SJSA1 (cell line): ENCODE measurements at places on chromosomes 7 and 10. TPM values are rescaled to one million over a fixed set of nuclear protein-coding genes. Genes with fewer than 3 reads are reported as not detected.
A peak's percentile ranks its signal among the peaks of the same experiment; 100 is the strongest.

SFMBT2 gene
- total RNA-seq, result 0.03 and 0.05 TPM in 2 replicates

FFAR4 gene
- total RNA-seq, result not detected in 2 replicates

PLEKHS1 gene
- 0.03 TPM in 1 of 2 replicates, not detected in the other for total RNA-seq

PLXDC2 gene
- total RNA-seq, result 0.38 and 0.66 TPM in 2 replicates

VAX1 gene
- not detected in 2 replicates for total RNA-seq

VPS37D gene
- total RNA-seq, result 1.0 and 1.8 TPM in 2 replicates

ITPRID1 gene
- not detected in 2 replicates for total RNA-seq

HECW1 gene
- 19.1 TPM in 2 replicates for total RNA-seq

TAS2R4 gene
- total RNA-seq, result 0.05 and 0.22 TPM in 2 replicates

CDK5 gene
- 23.7 and 29.3 TPM in 2 replicates for total RNA-seq

PPP1R17 gene
- total RNA-seq, result not detected in 2 replicates

SLC39A12 gene
- not detected in 2 replicates for total RNA-seq

GAD2 gene
- not detected in 2 replicates for total RNA-seq

VWA2 gene
- total RNA-seq, result not detected in 2 replicates

MLXIPL gene
- total RNA-seq, result not detected in 2 replicates

DNA sequence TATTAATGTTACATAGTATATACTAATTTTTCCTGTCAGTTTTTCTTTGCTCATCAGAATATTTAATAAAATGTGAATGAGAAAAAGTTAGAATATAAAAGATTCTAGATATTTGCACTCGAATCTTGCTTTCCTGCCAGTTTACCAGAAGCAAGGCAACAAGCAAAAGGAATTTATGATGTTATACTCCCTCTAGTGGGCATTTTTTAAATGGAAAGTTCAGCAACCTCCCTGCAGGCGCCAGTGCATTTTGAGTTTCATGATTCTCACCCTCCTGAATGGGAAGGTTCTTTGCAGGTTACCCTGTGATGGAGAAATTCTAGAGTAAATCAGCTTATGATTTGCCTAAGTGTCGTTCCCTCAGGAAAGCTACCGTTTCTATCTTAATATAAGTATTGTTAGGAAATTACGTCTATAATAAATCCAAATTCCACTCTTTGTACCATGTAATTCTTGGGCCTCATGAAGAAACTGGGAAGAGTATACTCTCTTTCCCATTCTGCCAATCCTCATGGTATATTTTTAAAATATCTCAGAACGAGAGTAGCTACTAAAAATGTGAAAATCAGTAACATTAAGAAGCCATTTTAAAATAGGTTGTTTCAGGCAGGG is 350.0 kb downstream of the CRPPA start:
- no peak for DNase-seq

- DNase-seq, result no peak
Observed at GRCh38 chr7:1297017-1297960, 64.6 kb downstream of the UNCX start.

DNA sequence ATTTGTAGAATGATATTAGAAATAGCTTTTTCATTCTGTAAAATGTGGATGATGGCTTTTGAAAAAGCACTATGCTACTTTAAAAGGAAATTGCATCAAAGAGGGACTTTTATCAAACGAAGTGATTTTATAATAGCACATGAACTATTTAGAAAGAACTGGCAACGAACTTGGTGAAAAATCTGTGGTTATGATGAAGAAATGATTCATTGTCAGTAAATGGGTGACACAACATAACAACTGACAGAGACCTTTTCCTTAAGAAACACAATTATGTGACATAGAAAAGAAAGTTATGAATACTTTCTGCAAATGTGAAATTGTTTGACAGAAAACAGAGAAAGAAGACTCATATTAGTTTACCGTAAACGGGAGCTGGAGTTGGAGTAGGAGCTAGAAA is 60.7 kb upstream of the LAMB4 start:
- no peak for DNase-seq

- no peak for DNase-seq
Observed at GRCh38 chr10:119355930-119356329, 148.6 kb downstream of the GRK5 start.

GRCh38 chr10:8444630-8445029 is 390.1 kb downstream of the GATA3 start:
- DNase-seq, result no peak

GRCh38 chr10:99770408-99771045 is 11.9 kb upstream of the ABCC2 start:
- DNase-seq, result no peak

GRCh38 chr7:14065286-14065685 is 75.8 kb upstream of the ETV1 start:
- no peak for DNase-seq

- DNase-seq, result no peak
Observed at GRCh38 chr7:87287738-87288341, 57.6 kb upstream of the CROT start.

DNA sequence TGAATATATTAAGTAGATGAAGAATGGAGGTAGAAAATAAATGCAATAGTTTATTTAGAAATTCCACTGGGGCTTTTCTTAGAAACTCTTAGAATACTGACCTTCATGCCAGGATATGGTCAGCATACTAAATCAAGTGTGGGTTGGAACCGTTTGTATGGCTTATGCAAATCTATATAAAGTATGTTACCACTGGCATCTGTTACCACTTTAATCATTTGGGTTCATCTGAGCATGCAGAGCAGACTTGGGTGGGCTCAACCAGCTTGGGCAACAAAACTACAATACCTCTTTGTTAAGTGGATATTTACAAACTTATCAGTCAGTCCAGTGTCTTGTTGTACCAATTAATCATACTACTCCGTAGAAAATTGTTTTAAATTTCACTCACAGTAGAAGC is 125.8 kb downstream of the CRPPA start:
- DNase-seq, result peak; percentile 46

GRCh38 chr7:50317221-50317678 is 12.7 kb downstream of the IKZF1 start:
- DNase-seq, result no peak

GRCh38 chr10:30349967-30350735 is 1.1 kb upstream of the MTPAP start:
- no peak for DNase-seq

- no peak for DNase-seq
Observed at GRCh38 chr10:14126697-14127440, 203.9 kb downstream of the FRMD4A start.

DNA sequence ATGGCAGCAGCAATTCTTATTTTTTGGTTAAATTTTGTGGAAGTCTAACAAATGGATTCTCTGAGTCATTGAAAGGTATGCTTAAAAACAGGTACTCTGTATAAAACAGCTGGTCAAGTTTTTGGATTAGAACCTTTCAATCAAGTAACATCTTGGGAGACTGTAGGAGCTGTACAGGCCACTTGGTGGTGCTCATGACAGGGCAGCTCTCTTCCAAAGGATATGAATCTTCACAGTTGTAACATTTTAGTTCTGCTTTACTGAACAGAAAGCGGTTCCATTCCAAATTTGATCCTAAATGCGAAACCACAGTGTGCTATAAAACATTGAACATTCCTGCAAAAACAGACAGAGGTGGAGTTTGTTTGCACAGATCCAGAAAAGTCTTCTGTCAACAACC is 44.5 kb upstream of the AGR3 start:
- DNase-seq, result peak; percentile 42

DNA sequence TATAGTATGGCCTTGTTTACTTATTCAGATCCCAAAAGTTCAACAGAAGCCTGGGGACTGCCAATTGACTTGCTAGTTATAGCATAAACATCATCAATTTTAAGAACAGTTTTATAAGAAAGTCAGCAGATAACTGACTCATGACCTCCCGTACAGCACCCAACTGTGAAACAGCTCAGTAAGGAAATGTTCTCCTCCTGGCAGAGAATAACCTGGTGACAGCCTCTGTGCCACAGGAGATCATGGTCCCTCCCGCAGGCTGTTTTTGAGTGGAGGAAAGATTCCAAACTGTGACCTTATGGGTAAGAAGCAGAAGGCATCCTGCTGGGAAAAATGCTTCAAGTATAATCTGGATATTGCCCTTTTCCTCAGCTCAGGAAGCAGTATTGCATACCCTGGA is 182.5 kb downstream of the SEMA3D start:
- DNase-seq, result no peak

GRCh38 chr7:17646253-17646956 is 293.9 kb downstream of the SNX13 start:
- no peak for DNase-seq

DNA sequence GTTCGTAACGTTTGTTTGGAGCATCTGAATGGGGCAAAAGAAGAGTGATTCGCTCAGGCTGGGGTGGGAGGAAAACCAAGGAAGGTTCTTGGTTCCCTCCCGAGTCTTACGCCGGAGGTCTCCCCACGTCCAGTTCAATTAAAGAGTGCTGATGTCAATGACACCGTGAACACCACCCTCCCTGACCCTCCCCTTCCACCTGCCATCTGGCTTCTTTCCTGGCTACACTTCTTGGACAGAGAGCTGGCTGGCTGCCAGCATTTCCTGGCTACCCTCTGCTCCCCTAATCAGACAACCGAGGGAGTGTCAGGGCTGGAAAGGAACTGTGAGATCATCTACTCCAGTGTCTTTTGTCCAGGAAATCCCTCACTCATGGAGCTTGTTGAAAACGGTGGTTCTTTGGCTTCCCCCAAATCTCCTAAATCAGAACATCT is 24.1 kb upstream of the FFAR4 start:
- no peak for DNase-seq

DNA sequence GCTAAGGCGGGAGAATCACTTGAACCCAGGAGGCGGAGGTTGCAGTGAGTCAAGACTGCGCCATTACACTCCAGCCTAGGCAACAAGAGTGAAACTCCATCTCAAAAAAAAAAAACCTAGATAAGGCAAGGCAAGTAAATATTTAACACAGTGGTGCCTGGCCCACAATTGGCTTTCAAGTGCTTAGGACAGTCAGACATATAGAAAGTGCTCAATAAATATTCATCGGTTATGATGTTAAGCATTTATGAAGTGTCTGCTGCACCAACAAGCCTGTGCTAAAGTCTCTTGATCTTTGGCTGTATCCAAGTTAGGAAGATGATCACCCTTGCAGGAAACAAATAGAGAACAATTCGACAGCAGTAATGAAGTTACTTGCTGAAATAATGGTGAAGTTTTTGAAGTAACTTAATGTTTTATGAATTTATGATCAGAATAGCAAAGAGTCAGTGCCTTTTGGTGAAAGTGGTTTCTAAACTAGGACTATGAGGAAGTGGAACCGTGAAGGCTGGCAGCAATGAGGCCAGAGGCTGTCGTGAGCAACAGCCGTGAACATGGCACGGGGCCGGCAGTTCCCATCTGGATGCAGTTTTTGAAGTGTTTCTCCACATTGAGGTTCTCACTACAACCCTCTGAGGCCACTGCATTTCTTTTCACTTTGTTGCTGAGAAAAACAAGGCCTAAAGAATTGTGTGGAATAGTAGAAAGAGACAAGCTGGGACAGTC is 48.1 kb upstream of the GATA3 start:
- no peak for DNase-seq

- DNase-seq, result no peak
Observed at GRCh38 chr7:133409421-133409820, 156.5 kb downstream of the EXOC4 start.

GRCh38 chr7:131618391-131618790 is 62.0 kb upstream of the PODXL start:
- no peak for DNase-seq

DNA sequence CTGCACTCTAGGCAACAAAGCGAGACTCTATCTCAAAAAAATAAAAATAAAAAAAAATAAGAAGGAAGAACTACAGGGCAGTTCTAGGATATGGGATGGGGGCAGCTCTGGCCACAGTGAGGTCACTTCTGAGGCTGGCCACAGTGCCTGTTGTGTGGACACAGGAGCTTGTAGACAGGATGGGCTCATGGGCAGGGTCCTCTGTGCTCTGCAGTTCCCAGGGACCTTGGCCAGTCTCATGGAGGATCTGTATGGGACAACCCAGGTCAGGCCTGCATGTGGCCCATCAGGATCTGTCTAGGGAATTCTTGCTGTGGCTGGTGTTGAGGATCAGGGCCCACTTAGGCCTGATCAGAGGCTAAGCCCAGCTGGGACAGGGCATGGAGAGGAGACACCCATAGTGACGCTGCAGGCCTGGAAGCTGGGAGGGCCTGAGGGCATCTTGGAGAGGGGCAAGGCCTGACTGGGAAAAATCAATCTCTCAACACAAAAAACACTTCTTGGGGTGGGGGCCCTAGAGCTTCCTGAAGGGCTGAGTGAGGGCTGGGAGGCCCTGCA is 19.4 kb upstream of the PAX2 start:
- DNase-seq, result no peak

- DNase-seq, result no peak
Observed at GRCh38 chr10:44761076-44761475, 150.1 kb upstream of the TMEM72 start.

DNA sequence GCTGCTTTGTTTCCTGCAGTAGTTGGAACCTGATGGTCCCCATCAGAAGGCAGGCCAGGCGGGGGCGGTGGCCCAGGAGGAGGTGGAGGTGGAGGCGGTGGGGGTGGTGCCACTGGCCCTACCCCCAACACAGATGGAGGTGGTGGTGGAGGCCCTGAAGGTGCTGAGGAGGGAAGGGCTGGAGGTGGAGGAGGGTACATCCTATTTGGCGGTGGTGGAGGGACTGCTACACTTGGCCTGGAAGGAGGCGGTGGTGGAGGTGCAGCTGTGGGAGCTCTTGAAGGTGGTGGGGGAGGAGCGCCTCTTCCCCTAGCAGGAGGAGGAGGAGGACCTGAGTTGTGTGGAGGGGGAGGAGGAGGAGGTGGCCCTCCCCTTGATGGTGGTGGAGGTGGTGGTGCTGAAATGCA is 36.8 kb downstream of the LMOD2 start:
- DNase-seq, result no peak

- no peak for DNase-seq
Observed at GRCh38 chr7:93559639-93560491, 14.7 kb downstream of the CALCR start.

- no peak for DNase-seq
Observed at GRCh38 chr10:128867819-128868218, 599.2 kb upstream of the MGMT start.

DNA sequence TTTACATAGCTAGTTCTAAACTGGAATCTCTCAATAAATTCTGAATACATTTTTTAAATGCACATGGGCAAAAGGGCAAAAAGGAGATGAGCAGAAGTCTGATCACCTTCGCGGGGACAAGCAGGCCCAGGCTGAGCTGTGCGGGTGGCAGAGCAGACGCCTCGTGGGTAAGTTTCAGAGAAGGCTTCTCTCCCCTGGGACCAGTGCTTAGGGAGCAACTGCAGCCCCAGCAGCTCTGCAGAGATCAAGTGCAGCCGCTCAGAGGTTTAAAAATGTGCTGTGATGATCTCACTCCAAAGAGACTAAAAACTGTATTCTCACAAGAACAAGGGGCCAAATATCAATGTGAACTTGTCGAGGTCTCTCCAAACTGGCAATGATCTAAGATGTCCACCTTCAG is 264.3 kb upstream of the RNF32 start:
- no peak for DNase-seq

DNA sequence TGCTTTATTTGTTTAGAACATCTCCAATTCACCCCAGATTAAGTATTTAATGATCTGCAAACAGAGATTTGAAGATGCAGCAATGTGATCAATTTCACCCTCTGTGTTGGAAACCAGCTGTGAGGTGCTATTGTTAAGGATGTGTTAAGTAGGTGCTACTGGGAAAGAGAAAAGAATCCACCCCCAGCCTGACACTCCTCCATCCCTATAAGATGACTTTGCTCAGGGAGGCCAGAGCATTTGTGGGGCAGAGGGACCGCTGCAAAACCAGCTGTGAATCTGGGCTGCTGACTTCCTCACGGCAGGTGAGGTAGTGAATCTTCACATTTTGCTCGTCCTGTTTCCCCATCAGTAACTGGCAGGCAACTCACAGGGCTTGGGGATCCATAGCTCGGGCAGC is 297.5 kb downstream of the GFRA1 start:
- DNase-seq, result no peak

GRCh38 chr10:92696606-92697383 is 7.0 kb downstream of the HHEX start:
- DNase-seq, result no peak
